ENCODE measurements at places on chromosomes 5 and 9.

DNA sequence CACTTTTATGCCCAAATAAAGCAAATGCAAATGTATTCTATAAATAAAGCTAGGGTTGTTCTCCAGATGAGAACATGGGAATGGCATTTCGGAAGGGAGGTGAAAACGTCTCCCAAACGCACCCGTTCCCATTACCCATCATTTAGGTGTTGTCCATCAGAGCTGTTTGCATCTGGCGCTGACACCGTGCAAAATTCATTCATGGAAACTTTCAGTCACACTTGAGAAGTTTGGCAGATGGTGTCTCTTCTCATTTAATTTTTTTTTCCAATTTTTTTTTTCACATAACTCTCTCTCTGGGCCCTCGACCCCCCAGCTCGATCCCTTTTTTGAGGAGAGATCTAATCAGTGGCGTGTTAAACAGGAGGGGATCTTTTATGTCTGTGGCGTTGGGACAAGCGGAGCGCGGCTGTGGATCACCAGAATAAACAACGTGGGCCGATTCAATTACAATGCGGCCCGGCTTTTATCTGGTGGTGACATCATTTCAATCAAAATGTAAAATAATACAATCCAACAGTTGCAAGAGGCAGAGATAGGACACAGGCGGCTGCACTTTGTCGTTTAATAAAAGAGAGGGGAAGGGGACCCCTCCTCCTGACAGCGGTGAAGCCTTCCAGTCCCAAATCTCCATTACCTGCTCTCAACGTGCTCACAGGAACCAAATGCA, 246.1 kb upstream of the IRX4 start:
- no peak for DNase-seq

DNA sequence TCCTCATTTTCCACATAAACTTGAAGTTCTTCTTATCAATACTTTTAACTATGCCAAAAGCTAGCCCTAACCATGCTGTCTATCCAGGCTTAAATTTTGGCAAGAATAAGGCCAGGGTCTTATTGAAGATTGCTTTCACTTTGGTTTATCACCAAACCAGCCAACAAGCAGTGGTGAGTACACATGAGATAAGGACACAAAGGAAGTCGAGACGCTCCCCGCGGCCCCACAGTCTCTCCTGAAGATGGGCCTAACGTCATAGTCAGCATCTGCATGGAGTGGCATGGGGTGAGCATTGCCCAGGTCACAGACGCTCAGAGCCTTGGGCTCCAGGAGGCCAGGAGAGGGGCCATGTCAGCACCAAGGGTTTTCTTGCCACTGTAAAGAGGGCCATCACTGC, 80.3 kb downstream of the ATPSCKMT start:
- no peak for DNase-seq

DNA sequence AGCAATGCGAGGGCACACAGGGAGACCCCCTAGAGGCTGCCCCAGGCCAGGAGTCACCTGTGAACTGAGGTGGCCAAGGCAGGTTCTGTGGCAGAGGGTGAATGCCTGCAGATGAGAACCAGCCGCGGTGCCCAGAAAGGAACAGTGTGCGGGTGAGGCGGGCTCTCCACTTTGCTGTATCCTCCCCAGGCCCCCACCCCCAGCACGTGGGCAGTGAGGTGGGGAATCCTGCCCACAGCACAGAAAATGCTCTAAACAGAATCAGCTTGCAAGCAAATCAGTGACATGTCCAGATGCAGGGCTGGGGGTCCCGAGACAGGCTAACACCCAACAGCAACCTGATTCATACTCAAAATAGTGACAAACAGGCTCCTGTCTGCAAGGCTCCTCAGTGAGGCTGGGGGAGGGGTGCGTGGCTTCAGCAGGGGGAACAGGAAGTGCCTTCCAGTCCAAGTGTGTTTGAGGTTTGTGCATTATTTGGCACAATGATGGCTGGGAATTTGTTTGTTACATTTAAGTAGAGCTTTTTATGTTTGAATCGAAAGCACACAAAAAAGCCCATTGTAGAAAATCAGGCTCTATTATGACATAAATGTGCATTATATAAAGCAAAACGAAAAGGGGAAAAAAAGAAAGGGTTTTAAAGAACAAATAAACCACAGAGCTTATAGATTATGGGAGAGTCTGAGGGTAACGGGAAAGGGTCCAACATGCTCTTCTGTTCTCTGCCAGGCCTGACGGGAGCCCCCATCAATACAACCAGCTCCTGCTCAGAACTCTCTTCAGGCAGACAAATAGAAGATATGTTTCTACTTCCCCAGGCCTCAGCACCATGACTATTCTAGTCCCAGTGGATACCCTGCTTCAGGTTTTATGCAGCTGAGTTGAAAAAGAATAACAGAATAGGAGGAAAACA, 201.3 kb downstream of the HSD17B3 start:
- DNase-seq: no peak

DNA sequence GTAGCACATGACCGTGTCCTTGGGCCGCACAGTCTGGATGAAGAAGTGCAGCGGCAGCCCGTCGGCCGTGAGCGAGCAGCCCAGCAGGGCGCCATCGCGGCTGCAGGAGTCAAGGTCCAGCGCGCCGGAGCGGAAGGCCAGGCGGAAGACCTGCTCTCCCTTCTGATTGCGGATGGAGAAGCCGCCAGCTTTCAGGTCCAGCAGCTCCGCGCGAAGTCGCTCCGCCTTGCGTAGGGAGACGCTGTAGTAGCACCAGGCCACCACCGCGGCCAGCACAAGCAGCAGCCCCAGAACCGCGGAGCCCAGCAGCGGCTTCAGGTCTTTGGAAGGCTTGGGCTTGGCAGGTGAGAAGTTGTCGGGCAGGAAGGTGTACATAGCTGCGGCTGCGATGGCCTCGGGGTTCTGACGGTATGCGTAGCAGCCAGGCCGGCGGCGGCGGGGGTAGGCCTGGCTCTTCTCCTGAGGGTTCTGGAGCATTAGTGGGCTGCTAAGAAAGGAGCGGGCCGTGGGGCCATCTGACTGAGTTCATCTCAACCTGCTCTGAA, 4.2 kb downstream of the MYORG start:
- DNase-seq: no peak

GRCh38 chr5:116389601-116390000, 185.0 kb downstream of the SEMA6A start:
- no peak for DNase-seq

- no peak for DNase-seq
Measured at GRCh38 chr5:95739857-95740256, 8.7 kb downstream of the RHOBTB3 start.

DNA sequence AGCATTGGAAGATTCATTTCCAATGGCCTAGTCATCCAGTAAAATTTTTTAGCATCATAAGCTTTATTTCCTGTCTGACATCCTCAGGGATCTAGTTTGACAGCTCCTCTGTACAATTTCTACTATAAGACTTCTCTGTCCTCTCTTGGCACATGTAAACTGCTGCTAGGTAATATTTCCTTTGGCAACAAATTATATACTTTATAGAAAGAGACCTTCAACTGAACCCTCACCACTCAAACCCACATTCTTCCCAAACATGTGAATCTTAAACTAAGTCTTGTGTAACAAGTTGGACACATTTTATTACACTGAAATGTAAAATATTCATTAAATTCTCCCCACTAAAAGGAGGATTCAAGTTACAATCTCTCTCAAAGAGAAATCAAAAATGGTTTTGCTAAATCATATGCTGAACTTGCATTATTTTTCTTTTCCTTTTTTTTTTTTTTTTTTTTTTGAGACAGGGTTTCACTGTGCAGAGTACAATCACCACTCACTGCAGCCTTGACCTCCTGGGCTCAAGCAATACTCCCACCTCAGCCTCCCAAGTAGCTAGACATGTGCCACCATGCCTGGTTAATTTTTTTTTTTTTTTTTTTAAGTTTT, 36.9 kb downstream of the SCAI start:
- no peak for DNase-seq

DNA sequence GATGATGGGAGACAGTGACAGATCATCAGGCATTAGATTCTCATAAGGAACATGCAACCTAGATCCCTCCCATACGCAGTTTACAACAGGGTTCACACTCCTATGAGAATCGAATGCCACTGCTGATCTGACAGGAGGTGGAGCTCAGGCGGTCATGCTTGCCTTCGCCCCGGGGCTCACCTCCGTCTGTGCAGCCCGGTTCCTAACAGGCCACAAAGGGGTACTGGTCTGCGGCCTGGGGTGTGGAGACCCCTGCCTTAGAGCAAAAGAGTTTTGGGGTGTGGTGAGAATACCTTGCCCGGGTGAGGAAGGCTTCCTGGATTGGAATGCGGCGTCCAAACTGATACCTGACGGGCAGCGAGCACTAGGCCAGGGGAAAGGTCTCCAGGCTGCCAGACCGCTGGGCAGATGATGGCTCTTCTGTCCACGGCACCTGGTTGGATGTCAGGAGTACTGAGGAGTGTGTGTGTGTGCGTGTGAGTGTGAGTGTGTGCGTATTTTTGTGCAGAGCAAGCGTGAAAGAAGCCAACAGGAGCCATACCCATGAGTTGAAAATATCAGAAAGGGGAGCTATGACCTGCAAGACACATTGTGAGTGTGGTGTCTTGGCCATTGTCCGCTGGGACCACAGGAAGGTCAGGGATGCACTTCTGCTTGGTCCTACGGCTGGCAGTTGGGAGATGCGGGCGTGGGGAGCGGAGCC, 55.4 kb downstream of the ACER2 start:
- DNase-seq: no peak

GRCh38 chr9:117415358-117415914, 579 bp upstream of the ASTN2 start:
- DNase-seq: no peak

DNA sequence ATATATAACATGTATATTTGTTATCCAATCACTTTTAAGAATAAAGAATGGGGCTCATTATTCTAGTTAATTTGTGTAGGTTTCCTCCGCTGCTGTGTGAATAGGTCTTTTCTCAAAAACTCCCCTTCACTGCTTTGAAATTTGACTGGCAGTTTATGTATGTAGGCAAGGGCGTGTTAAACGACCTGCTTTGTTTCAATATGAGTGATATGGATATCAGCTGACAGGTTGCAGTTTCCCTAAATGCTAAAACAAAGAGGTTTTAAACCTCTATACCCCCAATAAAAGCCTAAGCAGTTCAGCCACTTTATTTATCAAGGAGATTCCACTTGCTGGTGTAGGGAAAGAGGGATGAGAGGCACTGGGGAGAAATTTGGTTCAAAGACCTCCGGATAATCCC, 159.6 kb downstream of the TMEM167A start:
- no peak for DNase-seq

DNA sequence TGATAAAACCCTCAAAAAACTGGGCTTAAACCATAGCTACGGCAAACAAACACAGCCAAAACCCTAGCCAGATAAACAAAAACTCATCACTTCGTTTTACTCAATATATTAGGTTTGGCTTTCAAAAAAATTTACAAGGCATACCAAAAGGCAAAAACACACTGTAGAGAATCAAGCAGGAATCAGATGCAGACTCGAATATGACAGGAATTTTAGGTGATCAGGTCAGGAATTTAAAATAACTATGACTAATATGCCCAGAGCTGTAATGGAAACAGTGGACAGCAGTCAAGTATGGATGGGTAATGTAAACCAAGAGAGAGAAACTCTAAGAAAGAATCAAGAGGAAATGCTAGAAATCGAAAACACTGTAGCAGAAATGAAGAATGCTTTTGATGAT, 26.5 kb upstream of the DOCK2 start:
- DNase-seq: no peak

DNA sequence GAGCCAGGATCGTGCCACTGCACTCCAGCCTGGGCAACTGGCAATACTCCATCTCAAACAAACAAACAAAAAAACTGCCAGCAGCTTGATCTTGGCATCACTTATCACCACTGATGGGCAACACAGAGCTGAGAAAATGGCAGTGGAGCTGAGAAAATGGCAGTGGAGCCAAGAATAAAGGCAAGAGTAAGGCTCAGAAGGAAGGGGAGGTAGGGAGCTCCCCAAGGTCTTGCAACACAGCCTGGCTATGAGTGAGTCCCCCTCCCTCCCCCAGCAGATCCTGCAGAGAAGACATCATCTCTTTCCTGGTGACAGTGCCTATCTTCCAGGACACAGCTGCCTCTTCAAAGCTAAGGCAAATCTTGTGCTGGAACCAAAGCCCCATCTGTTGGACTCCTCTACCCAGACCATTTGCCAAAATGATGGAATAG, 70.3 kb downstream of the UGCG start:
- no peak for DNase-seq

GRCh38 chr5:15783734-15784133, 283.8 kb downstream of the FBXL7 start:
- no peak for DNase-seq

DNA sequence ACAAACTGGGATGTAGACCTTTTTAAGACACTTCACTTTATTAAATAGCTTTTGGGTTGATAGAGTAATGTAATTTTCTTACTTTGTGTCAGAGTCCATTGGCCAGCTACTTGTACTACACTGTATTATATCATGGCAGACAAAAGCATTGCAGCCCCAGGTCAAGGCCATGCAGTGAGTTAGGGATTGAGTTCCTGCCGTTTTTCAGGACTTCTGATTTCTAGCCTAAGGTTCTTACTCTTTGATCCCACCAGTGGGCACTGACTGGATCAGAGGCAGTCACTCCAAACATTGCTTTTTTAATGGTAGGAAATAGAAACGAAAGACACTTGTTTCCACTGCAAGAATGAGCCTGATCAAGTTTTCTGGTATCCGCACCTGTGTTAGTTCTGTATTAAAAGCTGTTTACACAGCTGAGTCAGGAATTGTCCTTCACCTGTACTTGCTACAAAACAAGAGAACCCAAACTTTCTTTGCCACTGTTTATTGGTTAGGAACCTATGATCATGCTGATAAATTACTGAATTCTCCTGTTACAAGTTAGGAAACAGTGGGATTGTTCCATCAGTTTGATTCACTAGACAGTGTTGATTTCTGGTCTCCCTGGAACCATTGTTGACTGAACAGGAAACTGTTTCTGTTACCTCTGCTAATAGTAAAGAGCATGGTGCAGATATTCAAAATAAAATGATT, 22.1 kb downstream of the LRRC70 start:
- no peak for DNase-seq

DNA sequence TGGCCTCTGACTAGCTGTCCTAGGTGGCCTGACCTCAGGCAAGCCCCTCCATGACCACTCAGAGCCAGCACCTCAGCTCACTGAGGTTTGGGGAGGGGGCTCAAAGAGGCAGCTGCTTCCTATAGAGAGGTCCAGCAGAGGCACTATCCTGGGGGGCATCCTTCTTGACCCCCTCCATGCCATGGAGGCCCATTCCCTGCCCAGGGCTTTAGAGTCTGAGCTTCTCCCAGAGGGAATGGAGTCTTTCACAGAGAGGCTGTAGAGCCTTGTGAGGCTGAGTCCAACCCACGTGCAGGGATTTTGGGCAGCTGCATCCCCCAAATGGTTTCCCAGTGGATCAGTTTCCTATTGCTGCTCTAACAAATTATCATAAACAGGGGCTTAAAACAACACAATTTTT, 16.9 kb downstream of the IRF1 start:
- DNase-seq: no peak

Measured in stimulated activated CD8-positive, alpha-beta memory T cell treated with anti-CD3 and anti-CD28 coated beads, Interleukin-15, amount 100 ng/mL, for 4 hours (primary cell).